ENCODE measurements at places on chromosomes 3 and 15.

DNA sequence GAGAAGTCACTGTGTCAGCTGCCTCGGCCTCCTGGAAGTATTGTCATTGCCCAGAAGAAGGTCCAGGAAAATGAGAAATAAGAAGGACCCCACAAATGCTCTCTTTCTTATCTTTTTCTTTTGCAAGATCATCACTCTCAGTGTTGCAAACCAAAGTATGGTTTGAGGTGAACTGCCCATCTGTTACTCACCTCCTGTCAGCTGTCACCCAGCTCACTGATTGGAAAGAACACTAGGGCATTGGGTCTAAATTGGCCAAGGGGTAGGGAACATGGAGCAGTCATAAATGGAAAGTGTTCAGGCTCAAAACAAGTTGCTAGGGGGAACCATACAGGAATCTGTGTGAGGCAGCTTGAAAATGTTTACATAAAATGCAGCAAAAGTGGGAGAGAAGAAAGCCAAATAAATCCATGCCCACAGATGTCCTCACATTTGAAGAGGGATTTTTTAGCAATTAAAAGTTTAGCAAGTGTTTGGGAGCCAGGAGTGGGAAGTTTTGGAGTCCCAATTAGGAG, 431.2 kb upstream of the THBS1 start:
- no peak for DNase-seq

DNA sequence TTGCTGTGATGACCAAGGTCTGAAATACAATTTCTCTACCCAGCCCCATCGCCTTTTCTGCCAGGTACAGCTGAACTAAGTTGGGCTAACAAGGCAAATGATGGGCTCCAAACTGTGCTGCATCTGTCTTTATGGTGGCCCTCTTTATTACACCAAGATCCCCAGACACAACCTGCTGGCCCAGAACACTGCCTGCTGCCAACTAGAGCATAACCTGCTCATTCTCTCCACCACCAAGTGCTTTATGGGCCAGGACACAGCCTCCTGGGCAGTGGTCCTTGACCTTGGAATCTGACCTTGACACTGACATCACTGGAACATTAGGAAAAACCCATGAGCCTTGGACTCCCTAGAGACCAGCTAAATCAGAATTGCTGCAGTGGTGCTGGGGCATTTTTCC, 3.3 kb downstream of the LINS1 start:
- DNase-seq, result no peak

GRCh38 chr3:52402706-52403270, 42.1 kb downstream of the SEMA3G start:
- no peak for DNase-seq

DNA sequence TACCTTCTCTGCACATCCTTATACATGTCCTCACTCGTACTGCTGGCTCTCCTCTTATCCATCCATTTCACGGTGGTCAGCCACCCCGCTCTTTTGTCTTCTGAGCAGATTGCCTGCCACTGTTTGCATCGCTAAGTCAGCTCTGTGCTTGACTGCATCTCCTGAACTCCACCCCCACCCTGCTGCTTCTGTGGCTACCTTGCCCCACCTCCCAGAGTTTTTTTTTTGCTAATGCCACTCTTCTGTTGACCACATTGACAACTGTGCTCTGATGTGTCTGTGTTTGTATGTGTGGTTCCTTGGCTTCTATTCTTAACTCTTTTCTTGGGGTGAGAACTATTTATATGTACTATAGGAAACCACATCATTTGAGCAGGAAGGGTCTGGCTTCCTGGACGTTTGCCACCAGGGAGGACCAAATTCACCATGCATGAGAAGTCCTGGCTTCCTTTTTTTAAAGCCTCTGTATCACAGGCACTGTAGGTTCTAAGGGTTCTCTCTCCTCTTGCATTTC, 12.8 kb upstream of the MTMR10 start:
- no peak for DNase-seq

DNA sequence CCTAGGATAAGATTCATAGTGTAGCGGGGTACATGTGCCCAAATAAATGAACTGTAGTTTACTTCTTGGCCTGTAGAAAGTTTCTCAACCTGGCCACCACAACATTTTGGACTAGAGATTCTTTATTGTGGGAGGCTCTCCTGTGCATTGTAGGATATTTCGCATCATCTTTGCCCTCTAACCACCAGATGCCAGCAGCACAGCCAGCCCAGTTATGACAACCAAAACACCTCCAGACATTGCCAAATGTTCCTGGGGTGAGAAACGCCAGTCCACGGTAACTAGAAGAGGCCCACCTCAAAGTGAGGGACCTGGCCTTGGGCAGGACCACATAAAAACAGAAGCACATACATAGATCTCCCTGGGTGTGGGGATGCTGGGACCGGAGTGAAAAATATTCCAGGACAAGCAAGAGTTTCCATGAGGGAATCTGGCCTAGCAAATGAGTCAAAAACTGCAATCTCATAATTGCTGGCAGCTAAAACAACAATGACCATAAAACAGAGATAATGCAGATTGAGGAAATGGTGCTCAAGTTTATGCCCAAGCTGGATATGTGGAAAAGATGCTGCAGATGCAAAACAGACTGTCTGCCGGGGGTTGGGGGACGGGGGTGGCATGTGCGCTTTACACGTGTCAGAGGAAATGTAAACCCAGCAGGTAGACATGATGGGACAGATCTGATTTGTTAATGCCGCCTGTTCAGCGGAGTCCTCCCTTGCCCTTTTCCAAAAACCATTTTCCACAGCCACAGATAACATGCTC, 39.7 kb downstream of the ARHGEF3 start:
- DNase-seq, result no peak

- DNase-seq, result no peak
Measured at GRCh38 chr3:113097960-113098447, 107.2 kb downstream of the GTPBP8 start.

GRCh38 chr3:7754653-7755441, 746.8 kb upstream of the LMCD1 start:
- DNase-seq, result no peak

DNA sequence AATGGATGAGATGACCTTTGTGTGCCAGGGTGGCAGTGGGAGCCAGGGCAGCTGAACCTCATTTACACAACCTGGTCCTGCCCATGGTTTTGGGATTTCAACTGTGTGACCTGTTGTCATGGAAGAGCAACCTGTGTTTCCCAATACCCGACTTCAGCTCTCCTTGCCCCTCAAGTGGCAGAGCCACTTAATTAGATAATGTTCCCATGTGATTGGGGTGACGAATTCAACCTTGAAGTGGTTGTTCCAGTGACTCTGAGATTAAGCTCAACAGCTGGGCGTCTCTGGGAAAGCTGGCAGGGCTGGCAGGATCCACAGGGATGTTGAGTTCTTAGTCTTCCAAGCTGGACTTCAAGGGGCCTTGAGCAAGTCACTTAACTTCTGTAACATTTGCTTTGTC, 71.0 kb downstream of the THSD4 start:
- DNase-seq, result no peak

DNA sequence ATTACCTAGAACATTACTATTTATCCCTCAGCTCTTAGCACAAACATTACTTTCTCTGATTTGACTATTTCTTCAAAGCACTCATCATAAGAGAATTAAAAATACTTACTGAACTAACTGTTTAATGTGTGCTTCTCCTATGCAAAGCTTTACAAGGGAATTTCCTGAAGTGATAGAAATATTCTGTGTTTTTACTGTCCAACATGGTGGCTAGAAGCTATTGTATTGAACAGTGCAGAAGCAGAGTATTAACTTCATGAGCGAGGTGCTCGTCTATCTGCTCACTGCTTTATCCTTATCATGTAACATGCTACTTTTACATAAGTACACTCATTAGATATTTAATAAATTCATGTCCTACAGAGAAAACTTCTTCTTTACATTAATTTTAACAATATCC, 239.1 kb downstream of the ISL2 start:
- no peak for DNase-seq

DNA sequence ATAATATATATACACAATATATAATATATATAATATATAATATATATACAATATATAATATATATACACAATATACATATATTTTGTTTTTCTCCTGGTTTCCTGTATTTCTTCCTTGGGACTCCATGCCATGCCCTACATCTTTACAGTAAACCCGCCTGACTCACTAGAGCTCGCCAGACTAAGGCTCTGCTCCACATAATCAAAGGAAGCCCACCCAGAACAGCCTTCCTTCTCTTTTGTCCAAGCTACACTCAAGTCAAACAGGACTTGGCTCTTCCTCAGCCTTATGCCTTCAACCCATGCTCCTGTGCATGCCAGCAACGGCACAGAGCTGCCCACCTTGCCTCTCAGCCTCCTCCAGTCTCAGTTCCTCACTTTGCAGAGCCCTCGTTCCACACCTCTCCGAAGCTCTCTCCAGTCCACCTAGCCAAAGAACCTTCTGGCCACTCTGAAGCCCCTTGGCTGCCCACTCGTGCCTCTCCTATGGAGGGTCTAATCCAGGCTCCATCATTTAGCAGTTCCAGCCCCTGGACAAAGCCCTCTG, 109.1 kb downstream of the RFTN1 start:
- DNase-seq, result no peak

DNA sequence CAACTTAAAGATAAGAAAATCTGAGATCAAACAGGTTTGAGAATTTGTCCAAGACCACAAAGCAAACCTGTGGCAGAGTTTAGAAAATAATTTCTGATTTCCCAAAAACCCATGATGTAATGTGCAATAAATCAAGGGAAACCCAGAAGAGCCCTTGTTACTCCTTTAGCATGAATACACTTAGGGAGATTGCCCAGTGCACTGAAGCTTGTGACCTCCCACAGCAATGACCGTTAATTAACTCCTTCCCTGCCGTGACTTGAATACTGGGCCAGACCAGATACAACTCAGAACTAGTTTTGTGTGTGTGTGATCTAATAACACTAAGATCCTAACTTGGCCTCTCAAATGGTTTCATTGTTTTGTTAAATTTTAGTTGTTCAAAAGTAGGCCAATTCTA, 2.5 kb downstream of the PRKAR2A start:
- no peak for DNase-seq

- no peak for DNase-seq
Measured at GRCh38 chr3:126026277-126026751, 57.3 kb downstream of the ROPN1B start.

DNA sequence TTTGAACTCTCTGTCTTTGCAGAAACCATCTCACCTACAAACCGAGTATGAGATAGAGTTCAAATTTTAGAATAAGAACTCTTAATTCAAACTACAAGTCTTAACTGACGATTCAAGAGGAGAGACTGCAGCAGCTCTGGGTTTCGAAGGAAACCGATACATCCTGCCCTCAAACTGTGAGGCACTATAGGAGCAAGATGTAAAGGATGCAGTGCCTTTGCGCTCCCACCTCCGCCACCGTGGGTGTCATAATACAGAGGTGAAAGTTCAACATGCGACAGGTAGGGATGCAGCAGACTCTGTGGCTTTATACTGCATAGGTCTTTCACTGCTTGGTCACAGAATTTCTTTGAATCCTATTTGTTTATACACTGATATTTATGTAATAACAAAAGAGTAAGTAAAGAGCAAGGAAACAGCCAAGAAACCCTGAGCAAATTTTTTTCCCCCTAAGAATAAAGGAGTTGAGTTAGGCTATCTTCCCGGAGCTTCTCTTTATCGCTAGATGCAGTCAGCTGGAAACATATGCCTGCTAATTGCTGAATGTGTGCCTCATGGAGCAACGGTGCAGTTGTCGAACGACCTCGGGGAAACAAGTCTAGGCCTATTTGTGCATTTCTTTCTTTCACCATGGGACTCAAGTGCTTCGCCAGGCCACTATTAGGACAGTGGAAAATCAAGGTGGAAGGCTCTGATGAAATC, 1097.6 kb upstream of the CFAP20DC start:
- DNase-seq, result peak; percentile 12

DNA sequence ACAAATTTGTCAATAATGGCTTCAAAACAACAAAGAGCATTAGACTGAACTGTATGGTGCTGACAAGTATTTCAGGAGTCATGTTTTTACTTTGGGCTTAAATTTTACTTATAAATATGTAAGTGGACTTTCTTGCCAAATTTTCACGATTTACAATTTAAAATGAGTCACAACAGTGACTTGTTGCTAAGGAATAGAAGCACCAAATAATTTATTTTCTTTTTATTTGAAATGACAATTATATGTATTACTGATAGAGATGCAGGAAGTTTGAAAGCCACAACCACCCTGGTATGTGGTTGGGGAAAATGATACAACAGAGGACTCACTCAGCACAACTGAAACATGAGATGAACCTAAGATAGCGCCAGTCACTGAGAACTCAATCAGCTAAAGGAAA, 90.3 kb downstream of the FMN1 start:
- no peak for DNase-seq

DNA sequence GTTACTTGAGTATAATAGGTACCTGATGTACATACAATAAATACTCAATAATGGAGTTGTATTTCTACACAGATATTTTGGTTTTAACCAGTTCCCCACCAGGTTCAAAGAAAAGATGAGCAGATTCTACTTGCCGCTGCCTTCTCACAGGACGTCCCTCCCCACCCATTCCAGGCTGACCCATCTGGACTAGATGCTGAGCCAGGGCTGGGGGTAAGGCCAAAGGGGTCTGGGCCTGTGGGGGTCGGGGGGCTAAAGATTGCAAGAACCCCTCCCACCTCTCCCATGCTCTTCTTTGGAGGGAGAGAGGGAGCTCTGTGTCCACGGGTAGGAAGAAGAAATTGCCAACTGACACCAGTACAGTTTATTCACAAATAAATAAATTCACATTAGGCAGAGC, 1.5 kb downstream of the MESP1 start:
- no peak for DNase-seq

DNA sequence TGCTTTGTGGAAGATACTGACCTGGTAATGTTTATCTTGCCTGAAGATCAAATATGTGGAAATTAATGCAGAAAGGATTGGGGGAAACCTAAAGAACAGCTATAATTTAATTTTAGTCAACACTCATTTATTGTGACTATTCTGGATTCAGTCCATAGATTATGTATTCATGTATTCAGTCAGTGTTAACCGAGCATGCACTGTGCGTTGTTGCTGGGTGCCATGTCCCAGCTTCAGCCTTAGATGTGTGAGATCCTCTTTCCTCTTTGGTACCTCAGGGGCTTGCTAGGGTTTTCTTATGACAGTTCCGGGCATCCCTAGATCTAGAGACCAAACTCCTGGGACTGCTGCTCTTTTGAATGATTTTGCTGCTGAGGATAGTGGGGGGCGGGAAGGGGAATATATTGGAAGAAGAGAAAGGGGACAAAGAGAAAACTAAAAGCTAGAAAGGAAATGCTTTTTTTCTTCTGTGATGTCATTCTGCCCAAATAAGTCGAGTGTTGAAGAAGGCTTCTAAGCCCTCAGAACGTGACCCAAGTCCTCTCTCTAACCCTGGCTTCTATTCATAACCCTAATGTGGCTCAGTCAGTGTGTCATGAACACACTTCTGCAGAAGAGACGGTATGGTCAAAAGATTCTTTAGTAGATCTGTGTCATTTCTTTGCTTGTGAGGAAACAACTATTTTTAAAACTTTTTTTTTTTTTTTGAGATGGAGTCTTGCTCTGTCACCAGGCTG, 33.5 kb downstream of the STARD9 start:
- DNase-seq, result no peak

- DNase-seq, result no peak
Measured at GRCh38 chr3:135728007-135728721, 237.4 kb upstream of the PPP2R3A start.

DNA sequence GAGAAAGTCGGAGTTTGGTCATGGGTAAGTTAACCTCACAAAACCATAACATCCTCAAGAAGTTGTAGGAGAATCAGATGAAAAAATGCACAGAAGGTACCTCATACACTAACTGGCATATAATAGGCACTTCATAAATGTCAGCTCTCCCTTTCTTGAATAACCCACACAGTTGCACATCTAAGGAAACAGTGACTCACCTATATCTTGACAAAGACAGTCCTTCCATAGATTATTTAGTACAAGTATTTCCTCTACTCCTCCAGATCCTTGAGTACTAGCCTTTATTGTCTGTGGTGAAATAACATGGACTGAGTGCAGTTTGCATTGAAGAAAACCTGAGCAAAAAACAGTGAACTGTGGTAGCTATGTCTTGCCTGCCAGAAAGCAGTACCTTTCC, 46.6 kb downstream of the MAGI1 start:
- DNase-seq, result no peak

Data from activated naive CD4-positive, alpha-beta T cell treated with anti-CD3 and anti-CD28 coated beads, Interleukin-2, amount 50 U/mL, for 16 hours (primary cell).